ENCODE measurements at places on chromosomes 1 and 21.

DNA sequence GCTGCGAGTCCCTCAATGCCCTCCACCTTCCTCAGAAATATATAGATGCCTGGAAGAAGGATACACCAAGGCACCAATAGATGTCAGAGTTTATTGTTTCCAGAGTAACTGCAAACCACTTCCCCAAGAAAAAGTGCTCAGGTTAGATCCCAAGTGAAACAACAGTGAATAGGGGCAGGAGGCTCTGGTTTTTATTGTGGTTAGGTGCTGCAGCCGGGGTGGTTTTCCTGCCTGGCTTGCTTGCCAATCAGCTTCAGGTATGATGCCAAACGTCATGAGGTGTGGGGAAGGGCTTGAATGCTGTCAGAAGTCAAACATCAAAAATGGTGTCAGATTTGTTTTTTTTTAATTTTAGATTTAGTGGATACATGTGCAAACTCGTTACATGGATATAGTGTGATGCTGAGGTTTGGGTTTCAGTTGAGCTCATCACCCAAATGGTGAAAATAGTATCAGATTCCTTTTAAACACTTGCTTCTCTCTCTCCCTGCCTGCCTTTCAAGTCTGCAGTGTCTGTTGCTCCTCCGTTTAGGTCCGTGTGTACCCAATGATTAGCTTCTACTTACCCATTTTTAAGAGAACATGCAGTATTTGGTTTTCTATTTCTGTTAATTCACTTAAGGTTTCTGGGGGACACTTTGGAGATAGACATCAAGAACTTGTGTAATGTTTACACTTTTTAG is 1317.0 kb downstream of the MRPL39 start:
- DNase-seq, result peak; percentile 16

GRCh38 chr1:173149887-173150286 is 57.2 kb downstream of the TNFSF4 start:
- DNase-seq, result no peak

GRCh38 chr21:17667256-17667655 is 54.6 kb upstream of the BTG3 start:
- DNase-seq, result no peak

- DNase-seq, result no peak
Observed at GRCh38 chr21:37193006-37193405, 74.1 kb downstream of the VPS26C start.

DNA sequence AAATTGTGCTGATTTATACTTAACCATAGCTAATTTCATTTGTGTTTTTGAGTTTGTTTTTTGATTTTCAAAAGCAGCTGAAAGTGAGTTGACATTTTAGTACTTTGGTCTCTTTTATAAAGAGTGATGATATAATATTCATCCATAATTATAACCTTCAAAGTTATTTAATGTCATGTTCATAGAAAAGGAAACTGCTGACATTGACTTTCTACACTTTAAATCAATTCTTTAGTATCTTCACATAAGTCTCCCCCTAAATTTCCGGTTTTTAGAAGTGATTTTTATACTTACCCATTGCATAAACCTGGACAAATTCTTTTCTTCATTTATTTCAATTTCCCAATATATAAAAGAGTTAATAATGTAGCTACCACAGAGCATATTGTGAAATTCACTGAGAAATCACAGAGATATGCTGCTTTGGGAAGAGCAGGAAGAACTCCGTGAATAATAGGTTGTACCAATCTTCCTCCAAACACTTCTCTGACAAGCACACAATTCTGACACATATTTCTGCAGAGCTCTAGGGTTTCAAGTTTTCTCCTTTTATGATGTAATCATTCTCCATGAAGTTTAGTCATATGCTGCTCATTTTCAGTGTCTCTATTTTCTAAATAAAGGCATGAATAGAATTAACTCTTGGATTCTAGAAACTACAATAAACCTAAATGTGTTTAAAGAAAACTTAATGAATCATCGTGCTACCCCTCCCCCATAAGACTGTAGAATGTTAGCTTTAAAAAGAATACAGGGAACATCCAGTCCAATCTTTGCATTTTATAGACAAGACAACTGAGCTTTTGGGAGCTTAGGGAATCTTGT is 25.6 kb upstream of the CDC42BPA start:
- DNase-seq, result no peak

GRCh38 chr21:42607102-42607501 is 46.3 kb upstream of the PDE9A start:
- no peak for DNase-seq

DNA sequence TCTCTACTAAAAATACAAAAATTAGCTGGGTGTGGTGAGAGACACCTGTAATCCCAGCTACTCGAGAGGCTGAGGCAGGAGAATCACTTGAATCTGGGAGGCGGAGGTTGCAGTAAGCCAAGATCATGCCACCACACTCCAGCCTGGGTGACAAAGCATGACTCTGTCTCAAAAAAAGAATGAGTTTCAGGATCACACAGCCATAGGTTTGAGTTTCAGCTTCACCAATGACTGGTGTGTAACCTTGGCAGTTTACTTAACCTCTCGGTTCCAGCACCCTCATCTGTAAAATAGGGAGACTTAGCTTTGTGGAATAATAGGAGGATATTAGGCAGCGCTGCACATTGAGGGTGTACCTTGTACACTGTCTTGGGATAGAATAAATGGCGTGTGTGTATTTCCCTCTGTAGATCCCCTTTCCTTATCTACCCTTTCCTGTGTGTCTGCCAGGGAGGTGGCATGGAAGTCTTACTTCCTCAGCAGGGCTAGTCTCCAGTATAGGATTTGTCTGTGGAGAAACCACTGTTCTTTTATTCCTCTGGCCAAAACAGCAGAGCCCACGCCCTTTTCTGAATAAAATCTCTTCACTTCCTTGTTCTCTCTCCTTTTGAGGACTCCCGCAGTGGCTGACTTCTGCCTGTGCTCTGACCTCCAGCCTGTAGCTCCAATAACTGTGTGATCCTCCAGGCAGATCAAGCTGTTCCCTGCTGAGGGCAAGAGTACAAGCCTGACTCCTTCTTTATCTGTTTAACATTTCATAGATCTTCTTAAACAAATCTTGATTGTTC is 90.4 kb downstream of the HHAT start:
- DNase-seq, result no peak

GRCh38 chr1:35190784-35191183 is 2.2 kb downstream of the SFPQ start:
- no peak for DNase-seq

GRCh38 chr1:42999308-42999707 is 40.6 kb upstream of the SLC2A1 start:
- no peak for DNase-seq

DNA sequence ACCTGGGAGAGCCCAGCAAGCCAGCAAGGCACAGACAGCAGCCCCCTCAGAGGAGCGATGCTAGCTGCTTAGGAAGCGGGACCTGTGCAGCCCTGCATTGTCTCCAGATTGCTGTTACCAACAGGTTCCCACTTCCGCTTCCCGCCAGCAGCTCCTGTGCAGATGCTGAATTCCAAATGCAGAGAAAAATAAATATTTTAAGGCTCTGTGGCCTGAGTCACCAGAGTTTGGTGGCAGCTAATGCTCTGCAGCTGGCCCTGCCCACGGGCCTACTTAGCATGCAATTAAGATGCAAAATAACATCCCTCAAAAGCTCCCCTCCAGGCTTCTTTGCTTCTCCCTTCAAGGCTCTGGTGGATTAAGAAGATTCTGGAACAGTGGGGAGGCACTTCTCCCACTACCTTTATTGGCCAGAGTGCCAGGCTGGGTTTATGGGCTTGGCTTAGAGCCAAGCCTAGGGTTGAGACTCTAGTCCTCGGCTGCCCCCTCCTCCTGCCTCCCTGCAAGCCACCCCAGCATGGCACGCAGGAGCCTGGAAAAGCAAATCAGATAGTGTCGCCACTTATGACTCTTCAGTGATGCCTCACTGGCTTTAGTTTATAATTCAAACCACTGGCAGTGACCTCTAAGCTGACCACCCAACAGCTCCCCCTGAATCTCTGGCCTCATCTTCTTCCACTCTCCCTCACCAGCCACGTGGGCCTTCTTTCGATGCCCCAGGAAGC is 207.1 kb upstream of the ZC3H12A start:
- no peak for DNase-seq

DNA sequence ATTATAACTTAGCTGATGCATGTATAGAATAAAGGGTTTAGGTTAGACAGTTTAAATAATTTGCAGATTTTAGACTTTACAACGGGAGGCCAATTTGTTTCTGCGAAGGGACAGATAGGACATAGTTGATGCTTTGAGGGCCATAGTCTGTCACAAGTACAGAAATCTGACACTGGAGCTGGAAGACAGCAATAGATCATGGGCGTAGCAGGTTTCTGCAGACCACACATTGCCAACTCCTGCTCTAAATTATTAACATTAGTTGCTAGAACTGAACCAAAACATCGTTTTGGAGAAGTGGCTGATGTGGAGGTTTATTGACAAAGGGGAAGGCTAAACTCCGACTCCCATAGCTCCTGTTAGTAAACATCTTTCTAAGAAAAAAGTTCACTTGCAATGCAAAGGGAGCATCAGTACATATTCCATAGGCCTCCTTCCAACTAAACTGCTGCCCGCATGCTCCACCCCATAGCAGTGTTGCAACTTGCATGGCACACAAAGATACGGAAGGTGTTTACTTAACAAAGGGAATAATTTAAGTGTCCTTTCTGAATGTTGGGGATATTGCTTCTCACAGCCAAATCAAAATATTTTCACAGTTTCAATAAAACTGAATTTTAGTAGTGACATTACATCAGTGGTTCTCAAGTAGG is 862.0 kb upstream of the CXADR start:
- DNase-seq, result no peak

DNA sequence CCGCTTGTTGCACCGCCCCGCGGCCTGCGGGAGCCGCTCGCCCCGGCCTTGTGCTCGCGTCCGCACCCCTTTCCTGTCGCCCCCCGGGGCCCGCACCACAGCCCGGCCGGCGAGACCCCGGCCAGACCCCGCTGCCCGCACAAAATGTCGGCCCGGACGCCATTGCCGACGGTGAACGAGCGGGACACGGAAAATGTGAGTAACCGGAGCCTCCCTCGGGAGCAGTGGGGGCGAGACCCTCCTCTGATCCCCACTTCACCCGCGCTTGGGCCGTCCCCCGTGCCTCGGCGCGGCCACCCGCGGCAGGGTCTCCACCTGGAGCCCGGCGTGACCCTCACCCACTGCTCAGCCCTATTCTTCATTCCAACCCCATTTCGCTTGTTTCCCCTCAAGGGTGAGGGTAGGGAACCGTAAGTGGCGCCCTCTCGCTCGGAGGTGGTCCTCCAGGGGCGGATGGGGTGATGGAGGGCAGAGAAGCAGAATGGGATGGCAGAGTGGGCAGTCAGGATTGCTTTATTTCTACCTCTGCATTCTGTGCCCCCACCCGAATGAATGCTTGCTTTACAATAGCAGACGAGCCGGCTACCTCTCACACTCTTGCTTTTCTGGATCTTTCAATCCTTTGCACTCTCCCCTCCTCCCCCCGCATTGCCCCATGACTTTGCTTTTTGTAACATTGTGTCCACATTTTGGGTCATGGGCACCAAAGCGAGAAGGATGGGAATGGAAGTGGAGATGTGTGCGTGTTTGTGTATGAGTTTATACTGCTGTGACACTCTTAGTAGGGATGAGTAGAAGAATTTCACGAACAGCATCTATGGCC is 954 bp downstream of the MARK1 start:
- DNase-seq, result no peak

DNA sequence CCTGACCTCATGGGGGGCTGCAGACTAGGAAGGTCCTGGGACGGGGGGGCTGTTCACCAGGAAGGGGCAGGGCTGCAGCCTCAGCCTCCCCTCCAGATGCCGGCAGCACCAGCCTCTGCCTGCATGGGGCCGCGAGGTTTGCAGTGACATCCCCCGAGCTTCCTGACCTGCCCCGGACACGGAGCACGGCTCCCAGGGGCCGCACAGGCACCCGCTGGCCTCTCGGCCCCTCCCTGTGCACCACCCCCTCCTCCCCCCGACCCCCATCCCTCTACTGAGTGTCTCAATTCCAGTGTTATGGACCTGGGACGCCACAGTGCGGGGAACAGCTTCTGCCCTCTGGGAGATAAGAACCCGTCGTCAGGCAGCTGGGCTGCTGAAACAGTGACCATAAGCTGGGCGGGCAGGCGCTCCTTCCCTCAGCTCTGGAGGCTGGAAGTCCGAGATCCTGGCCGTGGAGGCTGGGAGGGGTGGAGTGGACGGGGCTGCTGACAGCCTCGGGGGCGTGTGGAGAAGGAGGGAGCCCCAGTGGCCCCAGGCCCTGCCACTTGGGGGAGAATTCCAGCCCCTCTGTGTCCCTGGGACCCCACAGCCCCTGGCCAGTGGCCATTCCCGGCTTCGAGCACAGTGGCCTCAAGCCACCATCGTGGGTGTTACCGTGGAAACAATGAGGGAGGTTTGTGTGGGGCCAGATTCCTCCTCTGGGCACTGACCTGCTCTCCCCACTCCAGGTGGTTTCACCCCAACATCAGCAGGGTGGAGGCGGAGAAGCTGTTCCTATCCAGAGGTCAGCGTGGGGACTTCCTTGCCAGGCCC is 11.6 kb downstream of the RNF223 start:
- DNase-seq, result no peak

DNA sequence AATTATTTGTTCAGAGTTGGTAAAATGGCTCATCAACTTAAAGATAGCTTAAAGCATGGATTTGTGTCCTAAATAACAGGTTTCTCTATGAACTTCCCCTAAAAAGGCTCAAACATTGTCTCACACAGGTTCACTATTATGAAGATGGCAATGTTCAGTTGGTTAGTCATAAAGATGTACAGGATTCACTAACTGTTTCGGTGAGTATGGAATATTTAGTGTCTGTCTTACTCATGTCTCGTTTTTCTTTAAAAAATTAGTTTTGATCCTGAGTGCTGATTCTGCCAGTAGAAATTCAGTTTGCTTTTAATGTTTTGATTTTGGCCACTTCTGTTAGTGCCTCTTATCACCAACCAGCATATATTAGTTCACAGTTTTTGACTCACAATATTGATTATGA is 7.5 kb upstream of the MOV10 start:
- DNase-seq, result no peak

DNA sequence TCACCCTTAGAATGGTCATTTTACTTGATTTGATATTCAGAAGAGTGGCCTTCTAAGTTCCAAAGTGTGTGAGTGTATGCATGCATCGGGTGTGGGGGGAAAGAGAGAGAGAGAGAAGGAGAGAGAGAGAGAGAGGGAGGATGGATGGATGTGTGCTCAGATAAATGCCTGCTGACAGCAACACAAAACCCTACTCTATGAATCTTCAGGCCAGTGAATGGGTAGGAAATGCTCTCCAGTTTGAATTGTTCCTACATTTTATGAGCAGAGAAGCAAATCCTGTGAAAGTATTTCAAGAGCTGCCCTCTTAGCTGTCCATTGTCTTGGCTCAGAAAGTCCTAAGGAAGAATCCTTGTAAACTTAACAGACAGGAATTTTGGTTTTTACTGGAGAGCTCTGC is 7.4 kb downstream of the JAM2 start:
- DNase-seq, result no peak

DNA sequence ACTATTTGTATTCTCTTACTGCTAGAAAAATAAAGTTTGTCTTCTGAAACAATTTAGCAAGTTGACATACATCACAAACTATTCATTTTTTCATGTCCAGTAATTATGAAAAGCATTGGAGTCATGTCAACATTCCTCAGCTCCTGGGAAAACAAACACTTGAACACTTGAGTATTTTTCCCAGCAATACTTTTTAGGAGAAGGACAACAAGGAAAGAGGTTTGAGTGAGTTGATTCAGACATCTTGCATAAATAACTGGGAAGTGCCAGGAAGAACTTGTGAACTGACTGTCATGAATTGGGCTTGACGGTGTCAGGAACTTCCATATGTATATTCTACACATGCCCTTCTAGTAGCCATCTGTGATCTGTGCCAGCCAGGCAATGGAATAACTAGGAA is 195.6 kb downstream of the HMCN1 start:
- DNase-seq, result no peak

- DNase-seq, result no peak
Observed at GRCh38 chr1:105442901-105443300, 1613.6 kb upstream of the PRMT6 start.

- no peak for DNase-seq
Observed at GRCh38 chr1:102630041-102630440, 478.3 kb downstream of the COL11A1 start.
